Right ventricle myocardium superior (tissue), 1 donor: ENCODE measurements at places on chromosomes 7 and 10. TPM values are rescaled to one million over a fixed set of nuclear protein-coding genes. Genes with fewer than 3 reads are reported as not detected.

The BEND7 gene
- total RNA-seq = 18.5 TPM

The TMEM72 gene
- not detected for total RNA-seq

GRCh38 chr7:140156460-140157080 is 20.2 kb downstream of the KDM7A start:
- no peak for DNase-seq

DNA sequence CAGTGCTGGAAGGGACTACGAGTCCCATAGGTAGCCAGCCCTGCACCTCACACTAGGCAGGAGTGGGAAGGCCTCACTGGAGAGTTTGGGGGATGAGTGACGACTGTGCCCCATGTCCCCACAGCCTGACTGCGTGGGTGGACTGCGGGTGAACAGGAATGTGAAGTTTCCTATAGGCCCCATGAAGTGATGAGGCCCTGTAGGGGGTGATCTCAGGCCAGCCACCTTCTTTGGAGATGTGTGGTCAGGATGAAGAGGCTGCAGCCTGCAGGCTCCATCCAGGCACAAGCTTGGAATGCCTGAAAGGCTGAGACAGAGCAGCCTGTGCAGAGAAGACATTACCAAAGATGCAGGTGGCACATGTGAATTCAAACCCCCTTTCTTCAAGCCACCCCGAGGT is 94.9 kb downstream of the CPXM2 start:
- DNase-seq = no peak

DNA sequence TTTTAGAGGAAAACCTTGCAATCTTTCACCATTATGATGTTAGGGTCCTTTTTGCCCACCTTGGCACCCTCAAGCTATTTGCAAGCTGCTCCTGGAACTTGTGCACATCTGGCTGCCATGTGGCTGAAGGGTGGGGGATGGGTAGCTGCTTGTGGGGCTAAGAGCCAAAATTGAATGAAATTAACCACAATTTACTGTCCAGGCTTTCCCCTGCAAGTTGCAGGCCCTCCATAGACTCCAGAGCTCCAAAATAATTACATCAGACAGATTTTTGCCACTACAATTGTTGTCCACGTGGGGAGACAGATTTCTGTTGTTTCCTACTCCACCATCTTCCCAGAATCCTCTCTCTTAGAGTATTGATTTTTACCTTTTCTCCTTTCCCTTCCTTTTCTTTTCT is 19.1 kb downstream of the PI4K2A start:
- no peak for DNase-seq
